ENCODE measurements at places on chromosomes 4 and X.
A peak's percentile ranks its signal among the peaks of the same experiment; 100 is the strongest.

- DNase-seq: no peak
These were observed 2.8 kb downstream of the SFRP2 start for GRCh38 chr4:153785910-153786721.

DNA sequence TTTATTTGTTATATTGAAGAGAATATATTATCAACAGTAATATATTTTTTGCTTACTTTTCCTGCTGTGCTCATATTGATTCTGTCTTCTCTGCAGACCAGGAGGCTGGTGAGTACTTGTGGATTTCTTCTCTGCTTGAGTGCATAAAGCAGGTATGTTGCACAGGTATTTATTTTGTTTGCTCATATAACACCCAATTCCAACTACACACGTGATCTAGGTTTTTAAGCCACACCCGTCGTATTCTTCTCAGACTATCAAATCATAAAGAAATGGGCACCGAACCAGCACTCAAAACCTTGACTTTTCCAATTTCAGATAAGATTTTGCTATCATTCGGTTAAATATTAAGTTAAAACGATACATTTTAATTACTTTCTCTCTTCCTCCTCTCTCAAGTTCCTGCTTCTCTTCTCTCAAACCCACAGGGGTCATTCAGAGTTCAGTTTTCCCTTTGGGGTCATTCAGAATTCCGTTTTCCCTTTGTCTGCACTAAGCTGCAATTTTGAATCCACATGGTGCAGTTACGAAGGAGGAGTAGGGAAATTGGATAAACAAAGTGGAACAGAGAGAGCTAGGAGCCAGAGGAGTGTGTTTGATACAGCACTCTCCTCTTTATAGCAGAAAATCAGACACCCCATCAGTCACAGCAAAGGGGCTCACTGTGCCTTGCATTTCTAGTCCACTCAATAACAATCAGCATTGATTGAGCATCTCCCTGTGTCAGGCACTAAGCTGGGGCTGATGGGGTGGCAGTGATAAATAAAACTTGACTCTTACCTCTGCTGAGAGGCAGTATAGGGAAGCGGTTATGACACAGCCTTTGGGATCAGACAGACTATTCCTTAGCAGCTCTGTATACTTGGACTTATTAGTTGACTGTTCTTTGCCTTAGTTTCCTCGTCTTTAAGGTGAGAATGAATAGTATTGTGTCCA, at the start of gene ADH1C:
Gene ADH1C, minus strand, starts transcription at position 145 of the 936 bp plus-strand sequence. Its CDS starts 71 bp downstream, at position 74.
- DNase-seq: no peak

- DNase-seq: no peak
These were observed 64.3 kb downstream of the ZFYVE28 start for GRCh38 chr4:2354118-2354517.

DNA sequence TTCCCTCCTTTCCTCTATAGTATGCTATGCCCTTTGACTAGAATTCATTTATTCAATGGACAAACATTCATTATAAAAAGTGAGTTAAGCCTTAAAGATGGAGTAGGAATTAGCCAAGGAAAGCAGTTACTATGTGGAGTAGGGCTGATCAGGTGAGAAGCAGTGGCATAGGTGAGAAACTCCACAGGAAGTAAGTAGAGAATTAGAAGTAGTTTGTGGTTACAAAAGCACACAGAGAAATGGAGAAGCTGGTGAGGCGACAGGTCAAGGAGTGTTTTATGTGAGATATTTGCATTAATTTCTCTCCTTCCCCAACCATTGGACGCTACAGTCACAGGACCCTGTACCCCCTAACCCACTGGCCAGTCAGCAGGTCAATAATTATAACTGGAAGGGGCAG, 30.6 kb downstream of the SETD7 start:
- DNase-seq: no peak

GRCh38 chr4:98905839-98906238, 23.1 kb downstream of the EIF4E start:
- DNase-seq: no peak

DNA sequence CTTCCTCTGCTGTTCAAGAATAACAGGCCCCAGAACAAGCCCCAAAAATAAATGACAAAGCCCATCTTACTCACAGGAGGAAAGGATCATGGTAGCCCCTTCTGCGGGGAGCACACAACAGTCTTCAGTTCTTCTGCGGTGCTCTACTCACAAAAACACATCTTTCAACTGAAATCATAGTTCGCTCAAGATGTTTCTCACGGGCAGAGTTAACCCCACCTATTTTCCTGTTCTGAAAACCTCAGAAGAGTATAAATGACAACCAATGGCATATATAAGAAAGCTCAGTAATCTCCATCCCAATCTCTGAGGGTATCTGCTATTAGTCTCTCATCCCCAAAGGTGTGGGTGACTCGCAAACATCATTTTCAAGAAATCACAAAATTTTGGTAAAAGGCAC, at the start of gene TXK:
Gene TXK, minus strand, starts transcription at position 170 of the 400 bp plus-strand sequence. Its CDS starts 80 bp downstream, at position 90.
- no peak for DNase-seq

DNA sequence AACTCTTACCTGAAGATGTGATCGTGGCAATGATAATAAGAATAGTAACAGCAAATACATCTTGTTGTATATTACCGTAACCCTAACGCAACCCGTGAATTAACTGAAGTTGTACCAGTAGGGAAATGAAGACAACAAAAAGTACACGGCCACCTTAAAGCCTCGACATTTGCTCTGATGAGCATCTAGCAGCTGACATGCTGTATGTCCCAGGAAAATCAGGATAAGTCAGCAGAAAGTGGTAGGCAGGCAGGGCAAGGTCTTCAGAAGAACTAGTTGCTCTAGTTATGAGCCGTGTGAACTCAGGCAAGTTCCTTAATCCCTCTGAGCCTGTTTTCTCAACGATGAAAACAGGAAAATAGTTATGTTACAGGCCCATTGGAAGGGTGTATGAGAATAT, 7.7 kb upstream of the ASB5 start:
- DNase-seq: no peak

DNA sequence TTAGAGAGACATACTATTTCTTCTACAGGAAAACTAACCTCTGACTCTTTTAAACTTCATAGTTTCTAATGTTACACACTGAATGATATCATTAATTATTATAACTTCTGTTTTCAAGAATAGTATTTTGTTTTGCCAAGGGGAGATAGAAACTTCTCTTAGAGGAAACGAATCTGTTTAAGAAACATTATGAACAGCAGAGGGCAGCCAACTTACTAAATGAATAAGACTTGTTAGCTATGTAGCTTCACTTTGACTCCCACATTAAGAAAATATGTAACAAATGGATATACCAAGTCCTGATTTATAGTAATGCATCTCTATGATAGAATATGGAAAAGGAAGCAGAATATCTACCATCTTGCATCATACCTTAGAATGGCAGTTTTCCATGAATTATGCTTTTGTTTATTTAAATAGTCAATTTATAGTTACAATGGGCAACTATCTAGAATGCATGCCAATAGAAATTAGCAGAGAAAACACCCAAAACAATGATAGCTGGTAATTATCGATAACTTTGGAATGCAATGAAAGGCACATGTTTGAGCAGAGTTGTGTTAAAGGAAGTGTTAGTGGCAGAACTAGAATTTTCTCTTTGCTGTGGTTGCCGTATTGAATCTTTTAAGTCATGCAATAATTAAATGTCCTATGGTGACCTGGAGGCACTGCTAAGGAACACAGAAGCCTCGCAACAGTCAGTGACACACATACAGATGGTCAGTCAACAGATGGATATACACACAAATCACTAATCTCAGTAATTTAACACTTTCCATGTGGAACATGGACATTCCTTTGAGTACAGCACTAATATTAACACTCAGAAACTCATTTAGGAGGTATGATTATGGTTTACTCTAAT, 105.7 kb upstream of the PDLIM3 start:
- DNase-seq: no peak

- DNase-seq: peak; percentile 69
These were observed 377 bp downstream of the TIMM17B start for GRCh38 chrX:48897157-48897624.

DNA sequence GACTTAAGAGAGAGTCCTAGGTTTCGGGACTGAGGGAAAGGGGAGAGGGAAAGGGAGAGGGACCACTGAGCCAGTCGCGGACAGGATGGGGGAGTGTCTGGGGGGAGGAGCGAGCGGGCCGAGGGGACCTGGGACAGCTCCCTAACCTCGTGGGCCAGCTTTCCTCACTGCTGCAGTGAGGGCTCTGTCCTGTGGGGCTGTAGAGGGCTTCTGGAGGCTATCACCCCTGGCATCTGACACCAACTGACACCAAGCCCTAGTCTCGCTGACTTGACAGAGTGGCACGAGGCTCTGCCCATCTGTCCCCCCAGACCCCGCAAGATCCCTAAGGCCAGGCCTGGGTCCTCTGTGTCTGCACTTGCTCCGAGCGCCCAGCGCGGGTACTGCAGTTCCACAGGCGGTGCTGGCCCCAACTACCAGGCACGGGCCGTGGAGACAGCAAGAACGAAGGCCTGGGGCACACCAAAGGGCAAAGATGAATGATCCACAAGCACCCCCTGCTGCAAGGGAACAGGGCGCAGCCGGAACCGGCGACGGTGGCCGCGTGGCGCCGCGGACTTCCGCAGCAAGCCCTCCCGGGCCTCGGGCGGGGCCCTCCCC, 465 bp downstream of the HAUS7 start:
- no peak for DNase-seq

- no peak for DNase-seq
These were observed 74.8 kb downstream of the IL15 start for GRCh38 chr4:141711211-141711610.

- DNase-seq: no peak
These were observed 5.8 kb downstream of the PYURF start for GRCh38 chr4:88517825-88518224.

DNA sequence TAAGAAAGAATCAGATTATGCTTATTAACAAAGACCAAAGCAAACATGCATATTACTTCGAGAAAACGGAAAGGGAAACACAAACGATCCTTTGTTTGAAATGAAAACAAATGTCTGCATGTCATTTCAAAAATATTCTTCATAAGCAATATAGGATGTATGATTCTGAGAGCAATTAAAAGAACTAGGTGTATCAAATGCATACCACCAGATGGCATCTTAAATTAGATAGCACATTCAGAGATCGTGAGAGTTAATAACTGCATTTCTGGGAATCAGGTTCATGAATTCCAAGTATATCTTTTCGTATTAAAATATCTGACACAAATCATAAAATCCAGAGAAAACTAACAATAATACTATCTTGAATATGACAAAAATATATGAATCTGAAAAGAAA, 159.5 kb downstream of the PPP3CA start:
- DNase-seq: no peak

- DNase-seq: no peak
These were observed 192.4 kb upstream of the AR start for GRCh38 chrX:67351411-67351810.

DNA sequence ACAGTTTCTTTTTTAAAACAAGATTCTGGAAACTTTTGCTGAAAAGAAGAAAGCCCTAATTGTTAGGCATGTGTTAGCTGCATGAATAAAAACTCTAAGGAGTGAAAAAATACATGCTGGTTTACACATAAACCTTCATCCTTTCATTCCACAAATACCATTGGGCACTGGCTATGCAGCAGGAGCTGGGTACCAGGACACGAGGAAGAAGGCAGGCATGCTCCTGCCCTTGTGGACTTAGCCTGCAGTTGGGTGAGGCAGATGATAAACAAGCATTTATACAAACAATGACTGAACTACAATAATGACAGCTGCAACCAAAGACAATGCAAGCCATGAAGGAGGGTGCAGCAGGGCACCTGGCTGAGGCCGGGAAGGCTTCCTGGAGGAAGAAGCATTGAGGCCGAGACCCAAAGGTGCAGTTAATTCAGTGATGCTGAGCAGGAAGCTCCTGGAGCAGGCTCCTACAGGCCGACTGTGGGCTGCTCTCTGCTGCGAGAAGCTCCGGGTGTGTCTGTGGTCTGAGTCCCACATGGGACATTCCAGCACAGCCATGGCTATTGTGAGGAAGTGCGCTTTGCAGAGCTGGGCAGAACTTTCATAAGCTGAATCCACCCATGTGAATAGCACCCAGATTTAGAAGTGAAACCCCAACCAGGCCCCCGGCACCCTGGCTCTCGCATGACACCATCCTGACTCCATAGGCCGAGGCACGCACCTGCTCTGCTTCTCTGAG, 44.0 kb upstream of the MXD4 start:
- peak; percentile 28 for DNase-seq

- no peak for DNase-seq
These were observed 41.5 kb upstream of the FHDC1 start for GRCh38 chr4:152894673-152895072.

DNA sequence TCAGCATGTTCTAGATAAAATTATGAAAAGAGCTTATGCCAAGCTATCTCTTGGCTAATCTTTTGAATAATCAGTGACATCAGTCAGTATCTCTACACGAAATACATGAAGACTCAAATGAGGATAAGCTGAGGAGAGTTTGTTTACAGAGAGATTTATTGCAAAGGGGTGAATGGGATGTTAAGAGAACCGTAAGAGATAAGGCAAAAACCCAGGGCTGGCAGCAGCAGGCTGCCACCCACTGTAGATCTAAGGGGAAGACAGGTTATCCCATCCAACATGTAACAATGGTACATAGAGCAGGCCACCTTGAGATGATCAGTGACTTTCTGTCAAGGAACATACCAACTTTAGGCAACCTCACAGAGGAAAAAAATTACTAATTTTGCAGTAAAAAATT, 432.1 kb upstream of the NR3C2 start:
- no peak for DNase-seq

- DNase-seq: no peak
These were observed 64.2 kb upstream of the ZNF518B start for GRCh38 chr4:10521424-10521823.

DNA sequence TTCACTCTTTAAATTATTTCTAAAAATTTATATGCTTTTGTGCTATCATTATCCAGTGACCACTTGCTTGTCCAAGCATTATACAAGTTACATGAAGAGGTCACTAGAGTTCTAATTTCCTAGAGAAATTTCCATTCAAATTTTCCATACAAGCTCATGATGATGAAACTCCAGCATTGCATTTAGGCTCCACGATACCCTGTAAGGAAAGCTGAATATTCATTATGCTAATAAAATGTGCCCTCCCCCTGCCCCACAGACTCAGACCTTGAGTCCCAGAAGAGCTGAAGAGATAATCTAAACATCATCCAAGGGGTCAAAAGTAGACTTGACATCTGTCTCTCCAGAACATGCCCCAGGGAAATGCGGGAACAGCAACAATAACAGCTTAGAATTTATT, 19.6 kb upstream of the FAM156A start:
- no peak for DNase-seq

DNA sequence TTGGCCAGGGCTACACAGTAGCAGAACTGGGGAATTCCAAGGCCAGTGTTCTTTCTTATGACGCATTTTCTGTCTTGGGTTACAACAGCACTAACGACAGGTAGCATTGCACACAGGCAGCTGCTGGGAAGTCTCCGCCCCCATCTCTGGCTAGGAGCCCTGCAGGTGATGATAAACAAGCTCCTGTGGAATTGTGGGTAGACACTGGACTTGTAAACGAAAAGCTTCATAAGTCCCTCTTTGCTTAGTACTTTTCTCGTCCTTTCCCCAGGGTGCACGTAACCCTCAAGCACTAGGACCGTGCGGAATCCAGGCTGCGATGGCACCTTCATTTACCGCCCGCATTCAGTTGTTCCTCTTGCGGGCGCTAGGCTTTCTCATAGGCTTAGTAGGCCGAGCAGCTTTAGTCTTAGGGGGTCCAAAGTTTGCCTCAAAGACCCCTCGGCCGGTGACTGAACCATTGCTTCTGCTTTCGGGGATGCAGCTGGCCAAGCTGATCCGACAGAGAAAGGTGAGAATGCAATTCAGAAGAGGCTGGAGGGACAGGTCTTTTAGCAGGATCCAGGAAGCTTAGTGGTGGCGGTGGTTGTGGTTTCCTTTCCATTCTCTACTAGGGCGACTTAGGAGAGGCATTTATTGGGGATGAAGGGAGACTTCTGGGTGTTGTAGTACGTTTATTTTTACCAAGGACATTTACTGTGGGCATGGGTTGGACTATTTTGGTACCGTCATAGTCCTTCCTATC, at the start of gene FAAH2:
Gene FAAH2, plus strand, starts transcription at position 200 of the 745 bp plus-strand sequence. Its CDS starts 120 bp downstream, at position 320.
- DNase-seq: peak; percentile 51
